ENCODE measurements at places on chromosomes 11 and 22.

- DNase-seq = no peak
These were observed 110.1 kb upstream of the TTC12 start for GRCh38 chr11:113204280-113204679.

- no peak for DNase-seq
These were observed 42.1 kb upstream of the CCDC34 start for GRCh38 chr11:27405134-27405533.

DNA sequence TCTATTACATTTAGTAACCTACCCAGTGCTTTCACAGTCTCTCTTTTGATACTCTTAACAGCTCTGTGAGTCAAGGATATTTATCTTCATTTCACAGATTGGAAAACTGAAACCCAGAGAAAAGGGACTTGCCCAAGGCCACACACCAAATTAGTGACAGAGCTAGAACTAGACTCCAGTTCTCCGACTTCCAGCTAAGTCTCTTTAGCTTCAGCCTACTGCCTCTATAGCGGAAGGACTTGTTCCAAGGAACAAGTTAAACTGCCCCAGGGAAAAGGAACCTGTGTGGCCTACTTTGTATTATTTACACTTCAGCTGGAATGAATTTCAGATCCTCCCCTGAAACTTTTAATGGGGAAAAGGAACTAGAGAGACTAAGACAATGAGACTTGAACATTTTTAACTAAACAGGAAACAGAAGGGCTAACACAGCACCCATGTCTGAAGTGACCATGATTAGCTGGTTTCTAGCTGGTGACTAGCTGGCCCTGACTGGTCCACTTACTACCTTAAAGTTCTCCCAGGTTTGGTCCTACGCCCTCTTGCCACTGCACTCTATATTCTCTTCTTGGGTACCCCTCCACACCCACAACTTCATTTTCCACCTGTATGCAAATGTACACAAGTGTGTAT is 1.3 kb downstream of the LRRC51 start:
- DNase-seq = no peak

GRCh38 chr11:40877256-40877655 is 582.2 kb downstream of the LRRC4C start:
- peak; percentile 57 for DNase-seq

DNA sequence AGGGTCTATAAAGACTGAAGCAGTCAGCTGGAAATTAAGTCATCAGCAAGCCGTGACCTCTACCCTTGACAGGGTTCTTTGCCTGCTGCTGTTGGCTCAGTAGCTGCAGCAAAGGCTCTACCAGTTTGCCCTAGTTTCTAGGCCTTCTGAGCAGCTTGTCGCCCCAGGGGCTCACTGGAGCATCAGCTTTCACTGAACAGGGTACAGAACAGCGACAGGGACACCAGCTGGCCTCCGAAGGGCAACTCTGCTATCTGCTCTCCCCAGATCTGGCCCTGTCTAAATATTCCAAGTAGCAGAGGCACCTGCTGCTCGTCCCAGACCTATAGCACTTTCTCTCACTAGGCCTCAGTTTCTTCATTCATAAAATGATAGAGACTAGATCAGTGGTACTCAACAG is 42.4 kb downstream of the SMCO4 start:
- no peak for DNase-seq

- DNase-seq = no peak
These were observed 95.7 kb downstream of the OSBP2 start for GRCh38 chr22:30790366-30790765.

GRCh38 chr22:42717197-42717928 is 3.3 kb downstream of the A4GALT start:
- peak; percentile 16 for DNase-seq

DNA sequence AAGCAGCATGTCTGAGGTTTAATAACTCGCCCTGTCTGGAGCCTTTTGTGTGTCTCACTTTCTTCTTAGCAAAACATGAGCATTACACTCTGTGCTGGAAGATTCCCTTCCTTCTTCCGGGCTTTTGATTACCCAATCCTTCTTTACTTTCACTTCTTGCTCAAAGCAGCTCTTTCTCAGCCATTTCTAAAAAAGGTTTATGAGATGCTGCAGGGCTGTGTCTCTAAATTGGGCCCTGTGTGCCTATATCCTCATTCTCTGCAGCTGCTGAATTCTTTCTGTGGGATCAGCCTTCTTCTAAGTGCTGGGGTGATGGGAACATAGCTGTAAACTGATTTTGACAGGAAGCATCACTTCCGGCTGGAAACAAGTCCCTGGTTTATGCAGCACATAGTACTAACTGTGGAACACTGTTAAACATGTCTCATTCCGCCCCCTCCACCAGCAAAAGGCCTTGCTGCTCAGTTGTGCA is 71.8 kb downstream of the PIWIL4 start:
- peak; percentile 40 for DNase-seq

- DNase-seq = no peak
These were observed 72.5 kb upstream of the AMPD3 start for GRCh38 chr11:10382518-10382917.

- no peak for DNase-seq
These were observed 117.4 kb upstream of the BID start for GRCh38 chr22:17891481-17892167.

DNA sequence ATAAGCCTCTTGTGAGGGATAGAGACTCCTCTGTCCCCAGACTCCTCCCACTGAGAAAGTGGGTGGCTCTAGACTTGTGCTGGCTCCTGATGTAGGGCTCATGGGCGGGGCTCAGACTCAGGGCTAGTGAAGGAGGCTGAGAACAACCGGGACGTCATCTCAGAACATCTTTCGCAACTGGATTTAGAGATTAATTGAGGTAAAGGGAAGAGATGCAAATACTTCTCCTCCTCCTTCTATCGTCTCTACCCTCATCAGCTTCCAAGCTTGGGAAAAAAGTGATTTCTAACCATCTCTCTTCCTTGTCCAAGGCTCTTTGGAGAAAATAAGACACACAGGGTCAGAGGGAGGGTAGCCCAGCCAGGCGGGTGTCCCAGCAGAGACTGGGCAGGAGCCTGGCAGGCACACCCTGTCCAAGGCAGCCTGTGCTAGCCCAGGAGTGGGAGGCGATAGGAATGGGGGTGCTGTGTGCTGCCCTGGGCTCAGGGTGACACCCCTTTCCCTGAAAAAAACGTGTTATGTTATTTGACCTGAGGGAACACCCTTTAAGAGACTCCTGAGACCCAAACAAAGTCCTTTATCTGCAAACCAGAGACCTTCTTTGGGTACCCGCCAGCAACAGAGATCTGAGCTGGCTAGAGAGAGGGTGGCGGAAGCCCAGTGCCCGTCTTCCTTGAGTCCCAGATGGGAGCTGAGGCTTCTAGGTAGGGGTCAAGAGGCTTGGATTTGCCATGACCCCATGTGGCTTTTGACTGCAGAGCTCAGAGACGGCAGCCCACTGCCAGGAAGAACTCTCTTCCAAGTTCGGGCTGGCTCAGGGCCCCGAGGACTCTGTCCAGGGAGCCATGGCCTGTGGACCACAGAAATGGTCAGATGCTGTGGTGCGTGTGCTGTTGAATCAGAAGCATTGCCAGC is 160.9 kb downstream of the ADAMTS15 start:
- DNase-seq = no peak

DNA sequence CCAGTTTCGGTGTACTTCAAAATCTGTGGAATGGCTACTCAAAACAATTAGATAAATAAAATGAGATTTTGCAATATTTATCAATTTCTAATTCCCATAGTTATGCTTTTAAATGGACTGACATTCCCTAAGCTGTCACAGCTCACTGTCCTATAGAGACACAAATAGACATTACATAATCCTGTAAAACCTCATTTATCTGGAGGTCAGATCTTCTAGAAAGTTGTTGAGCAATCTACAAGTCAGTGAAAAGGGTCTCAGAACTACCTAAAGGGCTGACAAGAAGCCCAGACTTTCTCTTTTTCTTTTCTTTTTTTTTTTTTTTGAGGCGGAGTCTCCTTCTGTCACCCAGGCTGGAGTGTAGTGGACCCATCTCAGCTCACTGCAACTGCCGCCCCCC is 12.0 kb downstream of the ALG8 start:
- no peak for DNase-seq

DNA sequence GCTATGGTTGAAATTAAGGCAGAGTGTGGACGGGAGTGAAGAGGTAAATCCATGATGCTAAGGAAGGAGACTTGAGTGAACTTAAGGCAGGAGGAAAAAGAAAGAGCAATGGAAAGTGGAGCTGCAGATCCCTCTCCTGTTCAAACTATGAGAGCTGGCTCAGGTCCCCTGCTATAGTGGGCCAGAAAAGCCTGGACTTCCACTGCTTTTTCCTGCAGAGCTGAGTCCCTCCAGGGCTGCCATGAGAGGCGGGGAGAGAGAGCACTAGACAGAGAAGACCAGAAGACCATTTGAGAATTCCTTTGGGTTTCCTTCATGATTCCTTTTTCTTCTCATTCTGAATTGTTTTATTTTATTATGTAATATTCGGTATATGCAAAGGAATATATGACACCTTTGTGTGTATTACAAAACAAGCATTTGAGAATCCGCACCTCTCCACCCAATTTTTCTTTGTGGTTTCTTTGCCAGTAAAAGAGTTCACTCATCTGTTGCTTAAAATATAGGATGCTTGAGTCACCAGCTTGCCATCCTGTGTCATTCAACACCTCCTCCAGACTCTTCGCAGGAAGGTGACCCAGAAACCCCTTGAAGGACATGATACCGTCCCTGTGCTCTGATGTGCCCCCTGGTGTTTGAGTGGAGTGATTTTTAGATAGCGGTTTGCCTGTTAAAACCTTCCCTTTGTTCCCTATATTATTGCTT is 24.4 kb downstream of the SREBF2 start:
- DNase-seq = peak; percentile 69

DNA sequence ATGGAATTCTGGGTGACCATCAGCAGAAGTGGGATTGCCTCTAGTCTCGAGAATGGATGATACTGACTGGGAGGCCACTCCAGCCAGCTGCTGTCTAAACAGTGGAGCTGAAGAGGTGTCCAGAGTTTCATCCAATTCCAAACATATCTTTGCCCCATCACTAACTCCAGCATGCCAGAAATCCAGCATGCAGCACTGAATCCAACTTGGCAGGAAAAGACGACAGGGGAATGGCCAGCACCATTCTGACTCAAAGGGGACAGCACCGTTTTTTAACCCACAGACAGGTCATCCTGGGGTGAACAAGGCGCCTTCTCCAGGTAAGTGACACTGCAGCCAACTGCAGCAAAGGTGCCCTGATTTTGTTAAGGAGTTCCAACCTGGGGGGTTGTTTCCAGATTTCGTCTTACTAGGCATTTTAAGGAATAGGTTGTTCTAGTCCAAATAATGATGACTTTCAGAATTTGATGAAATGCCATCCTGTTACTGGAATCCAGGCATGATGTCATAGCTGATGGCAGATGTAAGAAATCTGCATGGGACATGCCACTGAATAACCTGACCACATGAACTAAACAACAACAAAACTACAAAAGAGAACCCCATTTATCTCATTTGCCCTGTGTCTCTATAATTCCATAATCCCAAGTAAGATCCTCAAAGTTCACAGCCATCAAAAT is 32.3 kb downstream of the FEZ1 start:
- no peak for DNase-seq

DNA sequence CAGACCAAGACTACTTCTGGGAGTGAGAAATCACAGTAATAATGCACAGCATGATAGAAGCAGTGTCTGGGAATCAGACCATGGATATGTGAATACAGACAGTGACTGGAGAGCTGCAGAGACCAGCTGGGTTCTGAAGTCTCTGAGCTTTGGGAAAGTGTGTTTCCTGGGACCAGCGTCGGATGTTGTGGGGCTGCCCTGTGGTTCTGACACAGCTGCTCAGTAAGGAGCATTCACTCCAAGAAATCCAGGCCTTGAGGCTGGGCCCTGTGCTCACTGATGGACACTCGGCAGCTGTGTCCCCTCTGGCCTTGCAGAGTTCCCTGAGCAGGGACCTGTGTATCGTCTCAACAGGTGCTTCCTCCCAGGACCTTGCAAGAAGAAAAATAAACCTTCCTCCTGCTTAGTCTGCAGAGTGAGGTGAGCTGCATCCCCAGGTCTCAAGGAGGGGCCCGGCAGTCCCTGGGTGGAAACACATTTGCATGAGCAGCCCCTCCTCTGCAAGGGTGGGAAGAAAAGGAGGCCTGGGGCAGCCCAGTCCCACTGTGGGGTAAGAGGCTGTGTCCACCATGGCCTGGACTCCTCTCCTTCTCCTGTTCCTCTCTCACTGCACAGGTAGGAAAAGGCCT is 107.9 kb downstream of the VPREB1 start:
- no peak for DNase-seq

- no peak for DNase-seq
These were observed 130.8 kb upstream of the SPON1 start for GRCh38 chr11:13831696-13832095.

GRCh38 chr11:30483056-30483455 is 103.1 kb downstream of the MPPED2 start:
- DNase-seq = no peak

- DNase-seq = no peak
These were observed 4.5 kb downstream of the SLC37A4 start for GRCh38 chr11:119025978-119026766.

DNA sequence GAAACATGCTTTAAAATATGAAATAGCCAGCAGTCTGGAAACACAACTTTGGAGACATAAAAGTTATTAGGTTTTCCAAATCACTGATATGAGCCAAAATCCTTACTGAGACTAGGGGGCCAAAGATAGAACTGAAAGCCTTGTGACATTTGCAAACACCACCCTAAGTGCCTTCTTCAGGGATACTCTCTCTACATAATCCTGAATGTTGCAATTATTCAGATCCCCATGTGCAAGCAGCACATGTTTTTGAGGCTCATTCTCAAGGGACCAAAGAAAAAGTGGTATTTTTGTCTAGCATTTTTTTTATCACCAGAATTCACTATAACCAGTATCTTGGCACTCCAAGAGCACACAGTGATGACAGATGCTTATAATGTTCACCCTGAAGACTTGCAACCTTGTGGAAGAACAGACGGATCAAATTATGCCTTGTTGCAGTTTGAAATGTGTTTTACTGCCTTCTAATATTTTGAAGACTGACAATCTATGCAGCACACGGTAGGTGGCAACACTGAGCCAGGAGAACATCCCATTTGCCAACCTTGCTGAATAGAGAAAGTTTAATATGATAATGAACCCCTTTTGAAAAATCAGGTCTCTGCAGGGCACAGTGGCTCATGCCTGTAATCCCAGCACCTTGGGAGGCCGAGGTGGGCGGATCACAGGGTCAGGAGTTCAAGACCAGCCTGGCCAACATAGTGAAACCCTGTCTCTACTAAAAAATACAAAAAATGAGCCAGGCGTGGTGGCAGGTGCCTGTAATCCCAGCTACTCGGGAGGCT is 78.5 kb downstream of the PLEKHA7 start:
- DNase-seq = peak; percentile 59

- no peak for DNase-seq
These were observed 35.8 kb downstream of the GRIK4 start for GRCh38 chr11:120547316-120547715.

- no peak for DNase-seq
These were observed 19.5 kb upstream of the TPH1 start for GRCh38 chr11:18065572-18065971.

GRCh38 chr11:1232883-1233321 is 10.0 kb downstream of the MUC5B start:
- DNase-seq = no peak

- DNase-seq = no peak
These were observed 386.1 kb upstream of the DDI1 start for GRCh38 chr11:103650330-103650729.

GRCh38 chr11:64034411-64034811 is 1.3 kb upstream of the FLRT1 start:
- no peak for DNase-seq

All from fibroblast of skin of right quadriceps (primary cell).